CD4-positive, CD25-positive, alpha-beta regulatory T cell (primary cell): ENCODE measurements at places on chromosomes 1 and 21.

GRCh38 chr1:60621368-60621851, 461.0 kb upstream of the NFIA start:
- no peak for DNase-seq

DNA sequence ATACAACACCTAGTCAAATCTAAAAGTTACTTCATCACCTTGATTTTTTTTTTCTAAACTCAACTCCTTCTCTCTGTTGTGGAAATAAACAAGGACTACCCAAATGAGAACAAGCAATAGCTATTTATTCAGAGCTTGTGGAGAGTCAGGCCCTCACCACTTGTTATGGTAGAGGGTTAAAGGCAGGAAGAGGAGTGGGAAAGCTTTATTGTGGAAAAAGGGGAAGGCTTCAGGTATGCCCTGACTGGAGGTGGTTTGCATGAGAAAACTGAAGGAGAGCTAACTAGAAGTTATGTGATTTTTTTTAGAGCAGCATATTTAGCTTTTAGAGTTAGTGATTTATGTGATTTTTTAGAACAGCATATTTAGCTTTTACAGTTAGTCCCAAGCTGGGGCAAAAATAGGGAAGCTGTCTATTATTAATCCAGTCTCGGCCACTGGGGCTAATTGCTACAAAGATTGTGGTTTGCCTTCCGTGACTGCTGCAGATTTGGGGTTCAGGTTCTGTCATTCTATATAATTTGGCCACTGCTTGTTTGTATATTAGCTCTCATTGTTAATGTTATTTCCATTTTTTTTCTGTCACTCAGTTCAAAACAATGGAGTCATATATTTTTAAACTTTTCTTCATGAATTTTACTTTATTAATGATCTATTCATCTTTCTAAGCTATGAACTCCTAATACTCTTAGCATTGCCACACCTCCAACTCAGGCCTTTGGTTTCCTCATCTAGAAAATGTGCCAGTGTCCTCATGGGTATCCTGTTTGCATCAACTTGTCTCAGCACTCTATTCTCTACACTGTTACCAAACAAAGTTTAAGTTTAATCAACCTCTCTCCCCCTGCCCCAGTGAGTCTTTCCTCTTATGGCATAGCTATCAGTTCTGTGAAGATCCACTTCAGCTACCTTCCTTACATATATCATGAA, 713.0 kb downstream of the BRINP3 start:
- DNase-seq, result no peak

DNA sequence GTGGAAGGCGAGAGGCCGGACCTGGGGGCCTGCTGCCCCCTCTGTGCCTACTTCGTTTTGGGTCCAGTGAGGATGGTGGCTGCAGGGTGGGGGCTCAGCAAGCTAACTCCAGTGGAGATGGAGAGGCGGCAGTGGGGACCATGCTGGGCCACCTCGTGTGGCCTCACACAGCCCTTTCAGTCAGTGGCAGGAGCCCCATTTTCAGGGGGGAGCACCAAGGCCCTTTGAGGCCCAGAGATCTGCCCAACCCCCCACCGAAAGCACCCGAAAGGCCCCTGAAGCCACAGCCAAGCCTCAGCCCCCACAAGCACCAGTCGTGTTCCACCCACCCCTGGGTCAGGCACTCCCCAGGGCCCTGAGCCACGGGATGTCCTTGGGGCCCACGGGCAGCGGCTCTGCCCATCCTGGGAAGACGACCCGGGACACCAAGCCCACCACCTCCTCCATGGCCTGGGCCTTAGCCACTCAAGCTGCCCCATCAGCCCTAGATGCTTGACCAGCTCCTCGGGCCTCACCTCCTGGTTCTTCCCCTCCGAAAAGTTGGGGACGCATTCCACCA, 345 bp downstream of the FTCD start:
- DNase-seq, result no peak

GRCh38 chr1:46996659-46997281, 26.7 kb upstream of the CYP4X1 start:
- DNase-seq, result no peak

DNA sequence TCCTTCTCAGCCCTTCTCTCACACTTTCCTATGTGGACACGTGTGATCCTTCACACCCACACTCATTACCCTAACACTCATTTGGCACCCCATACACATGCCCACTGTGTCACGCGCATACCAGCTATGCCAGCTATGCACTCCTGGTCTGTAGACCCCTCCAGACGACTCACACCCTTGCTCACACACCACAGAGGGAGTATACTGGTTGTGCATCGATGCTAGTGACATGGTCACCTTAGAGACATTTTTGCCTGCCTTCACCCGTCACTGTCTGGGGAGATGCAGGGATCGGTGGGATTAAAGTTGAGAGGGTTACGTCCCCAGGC, 8.3 kb upstream of the PPM1J start:
- no peak for DNase-seq

DNA sequence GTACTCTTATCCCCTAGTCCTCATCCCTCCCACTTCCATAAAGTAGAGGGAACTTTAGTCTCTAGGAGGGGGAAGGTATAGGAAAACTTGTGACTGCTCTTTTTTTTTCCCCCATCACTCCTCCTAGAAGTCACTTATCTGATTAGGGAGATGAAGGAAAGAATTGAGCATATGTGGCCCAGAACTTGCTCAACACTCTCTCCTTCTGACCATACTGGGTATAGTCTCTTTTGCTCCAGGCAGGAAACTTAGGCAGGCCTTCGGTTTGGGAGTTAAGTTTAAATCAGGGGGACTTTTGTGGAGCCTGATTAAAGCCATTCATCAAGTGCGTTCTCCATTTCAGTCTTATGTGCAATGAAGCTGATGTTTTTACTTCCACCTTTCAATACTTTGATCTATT, 5.8 kb downstream of the UBE2U start:
- no peak for DNase-seq
